Airway epithelial cell (primary cell): ENCODE measurements at places on chromosomes 6 and 20. TPM values are rescaled to one million over a fixed set of nuclear protein-coding genes. Genes with fewer than 3 reads are reported as not detected.

Gene HSPA1L
- 0.14 and 0.21 TPM in 2 replicates for total RNA-seq

Gene HLA-DMB
- not detected in 2 replicates for total RNA-seq

Gene NFYA
- total RNA-seq: 7.5 and 16.2 TPM in 2 replicates

Gene KCNK16
- not detected in 2 replicates for total RNA-seq

Gene BCAS1
- total RNA-seq: 0.46 and 1.6 TPM in 2 replicates

Gene TRIM40
- total RNA-seq: not detected in 2 replicates

Gene TBXT
- total RNA-seq: not detected in 2 replicates

Gene LRP11
- total RNA-seq: 87.3 and 103 TPM in 2 replicates

Gene FRMD1
- 0.07 TPM in 1 of 2 replicates, not detected in the other for total RNA-seq

Gene C6orf58
- total RNA-seq: not detected in 2 replicates

Gene OTOR
- not detected in 2 replicates for total RNA-seq

Gene OR12D3
- not detected in 2 replicates for total RNA-seq

Gene PEDS1
- 72.7 and 91.9 TPM in 2 replicates for total RNA-seq

Gene PLA2G7
- 0.51 and 1.2 TPM in 2 replicates for total RNA-seq

Gene POPDC3
- total RNA-seq: 1.5 and 3.3 TPM in 2 replicates

Gene B3GAT2
- total RNA-seq: not detected in 2 replicates

Gene MAFB
- 4.8 and 6.5 TPM in 2 replicates for total RNA-seq

Gene MYMX
- 0.21 TPM in 1 of 2 replicates, not detected in the other for total RNA-seq

Gene GMPR
- 0.21 TPM in 1 of 2 replicates, not detected in the other for total RNA-seq

Gene MEP1A
- total RNA-seq: 0.14 and 0.21 TPM in 2 replicates

Gene KIF25
- total RNA-seq: not detected in 2 replicates

Gene RSPH9
- total RNA-seq: 0.14 and 0.23 TPM in 2 replicates

Gene PTCRA
- not detected in 2 replicates for total RNA-seq
